Ascending aorta (tissue), 2 donors: ENCODE measurements at places on chromosomes 3 and 15.
A peak's percentile ranks its signal among the peaks of the same experiment; 100 is the strongest.

- peak overlapping the region; percentile 25 for H3K4me3 ChIP-seq
- no peaks in the 10 kb centered on the region for H3K27me3 ChIP-seq
- H3K36me3 ChIP-seq, result peaks cover 9% of the 10 kb centered on the region
- peak; percentile 36 for DNase-seq
These were observed 154.0 kb downstream of the ADAMTS9 start for GRCh38 chr3:64533617-64534317.

DNA sequence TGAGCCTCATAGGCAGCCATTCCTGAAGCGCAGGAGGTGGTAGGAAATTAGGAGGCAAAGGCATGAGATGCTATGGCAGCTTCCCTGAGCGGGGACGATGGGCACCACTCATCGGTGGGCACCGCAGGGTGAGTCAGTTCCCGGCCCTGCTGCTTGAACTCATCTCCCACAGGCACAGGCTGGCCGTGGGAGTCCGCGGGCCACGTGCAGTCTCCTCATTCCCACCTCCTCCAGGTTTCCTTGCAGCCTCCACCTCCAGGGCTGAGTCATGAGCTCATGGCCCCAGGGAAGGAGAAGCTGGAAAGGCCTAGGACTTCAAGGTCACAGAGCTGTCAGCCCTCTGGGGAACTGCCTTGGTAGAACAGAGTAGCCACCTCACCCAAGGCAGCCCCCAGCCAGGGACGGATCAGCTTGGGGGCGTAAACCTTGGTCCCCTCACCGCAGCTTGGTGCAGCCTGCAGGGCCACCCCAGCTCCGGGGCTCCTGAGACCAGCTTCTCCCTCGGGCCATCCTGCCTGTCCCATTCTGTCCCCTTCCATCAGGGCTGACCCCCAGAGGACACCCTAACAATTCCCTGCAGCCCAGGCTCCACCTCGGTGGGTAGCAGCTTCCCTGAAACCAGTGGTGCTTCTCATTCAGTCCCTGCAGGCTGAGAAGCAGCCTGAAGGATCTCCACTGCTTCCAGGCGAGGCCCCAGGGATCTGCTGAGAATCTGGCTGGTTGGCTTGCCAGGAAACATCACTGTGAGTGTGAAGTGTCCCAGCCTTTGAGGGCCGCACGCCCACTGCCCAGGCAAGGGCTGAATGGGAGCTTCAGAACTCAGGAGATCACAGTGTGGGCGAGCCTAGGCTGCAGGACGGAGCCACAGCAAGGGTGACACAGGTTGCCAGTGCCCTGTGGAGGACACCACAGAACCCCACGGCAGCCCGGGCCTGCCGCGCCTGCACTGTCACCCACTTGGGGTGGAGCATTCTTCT is 150.7 kb upstream of the MEF2A start:
- H3K27me3 ChIP-seq, result no peaks in the 10 kb centered on the region
- no peaks in the 10 kb centered on the region for H3K4me1 ChIP-seq
- H3K36me3 ChIP-seq, result no peaks in the 10 kb centered on the region
- no peak overlapping the region for H3K4me3 ChIP-seq
- H3K27ac ChIP-seq, result no peak overlapping the region

DNA sequence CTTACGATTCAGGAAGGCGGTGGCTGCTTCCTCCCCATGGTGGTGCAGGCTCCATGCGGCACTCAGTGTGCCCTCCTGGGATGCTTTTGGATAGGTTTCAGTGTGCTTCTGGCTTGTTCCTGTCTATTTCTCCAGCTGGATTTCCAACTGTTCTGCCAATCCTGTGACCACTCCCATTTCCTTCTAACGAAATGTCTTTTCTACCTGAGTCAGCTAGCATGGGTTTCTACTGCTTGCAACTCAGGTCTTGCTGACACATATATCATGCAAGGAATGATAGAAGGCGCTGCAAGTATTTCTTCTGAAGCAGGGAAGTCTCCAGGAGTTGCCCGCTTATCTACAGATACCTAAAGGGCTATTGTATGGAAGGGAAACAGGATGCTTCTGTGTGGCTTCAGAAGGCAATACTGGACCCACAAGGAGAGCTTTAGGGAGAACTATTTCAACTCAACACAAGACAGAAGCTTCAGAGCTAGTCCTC is 244.4 kb downstream of the OPA1 start:
- no peaks in the 10 kb centered on the region for H3K27me3 ChIP-seq
- no peak overlapping the region for H3K4me3 ChIP-seq
- no peak overlapping the region for H3K27ac ChIP-seq
- no peaks in the 10 kb centered on the region for H3K4me1 ChIP-seq
- no peaks in the 10 kb centered on the region for H3K36me3 ChIP-seq
- no peak for DNase-seq

- no peaks in the 10 kb centered on the region for H3K27me3 ChIP-seq
- H3K4me1 ChIP-seq, result peaks cover 59% of the 10 kb centered on the region
- no peaks in the 10 kb centered on the region for H3K36me3 ChIP-seq
- H3K4me3 ChIP-seq, result no peak overlapping the region
- peak overlapping the region; percentile 94 for H3K27ac ChIP-seq
These were observed 1.8 kb upstream of the PLXND1 start for GRCh38 chr3:129608087-129608935.

GRCh38 chr3:18443665-18444594 is 18.8 kb upstream of the SATB1 start:
- peak overlapping the region; percentile 69 for H3K4me3 ChIP-seq
- H3K4me1 ChIP-seq, result peaks cover 14% of the 10 kb centered on the region
- H3K27me3 ChIP-seq, result no peaks in the 10 kb centered on the region
- H3K36me3 ChIP-seq, result no peaks in the 10 kb centered on the region

DNA sequence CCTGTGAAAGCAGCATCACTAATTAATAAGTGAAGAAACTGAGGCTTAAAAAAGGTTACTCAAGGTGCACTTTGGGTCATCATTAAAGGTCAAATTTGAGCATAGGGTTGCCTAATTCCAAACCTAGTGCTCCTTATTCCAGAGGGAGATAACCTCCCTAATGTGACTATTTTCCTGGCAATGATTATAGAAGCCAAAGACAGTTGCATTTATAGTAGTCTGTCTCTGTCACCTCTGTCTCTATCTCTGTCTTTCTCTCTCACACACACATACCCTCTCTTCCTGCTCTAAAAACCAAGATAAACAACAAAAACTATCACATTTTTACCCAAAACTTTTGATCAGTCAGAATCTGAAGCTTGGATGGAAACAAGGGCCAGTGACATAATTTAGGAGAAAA is 172.0 kb upstream of the LMCD1 start:
- no peak for DNase-seq
- H3K4me1 ChIP-seq, result no peaks in the 10 kb centered on the region
- no peaks in the 10 kb centered on the region for H3K27me3 ChIP-seq
- no peaks in the 10 kb centered on the region for H3K36me3 ChIP-seq
- no peak overlapping the region for H3K27ac ChIP-seq

DNA sequence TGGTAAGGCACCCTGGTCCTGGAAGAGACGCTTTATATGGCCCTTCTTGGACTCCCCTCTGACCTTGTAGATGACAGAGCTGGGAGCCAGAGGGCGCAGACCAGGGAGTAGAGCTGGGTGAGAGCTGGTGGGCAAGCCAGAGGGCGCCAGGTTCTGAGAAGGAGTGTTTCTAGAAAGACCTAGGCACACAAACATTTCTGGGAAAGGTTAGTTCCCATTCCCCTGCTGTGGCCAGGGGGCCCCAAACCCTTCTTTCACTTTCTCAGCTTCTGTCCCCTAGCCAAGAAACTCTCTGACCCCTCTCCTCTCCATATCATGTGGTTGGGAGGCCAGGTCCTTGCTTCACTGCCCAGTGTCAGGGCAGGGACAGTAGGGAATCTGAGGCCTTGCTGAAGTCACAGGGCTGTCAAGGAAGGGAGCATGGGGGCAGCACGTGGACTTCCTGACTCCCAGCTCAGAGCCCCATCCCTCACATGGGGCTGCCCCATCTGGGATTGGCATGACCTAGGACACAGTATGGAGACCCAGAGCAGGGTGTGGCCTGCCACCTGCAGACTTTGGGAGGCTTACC is 3.6 kb downstream of the HEMK1 start:
- no peaks in the 10 kb centered on the region for H3K27me3 ChIP-seq
- H3K4me1 ChIP-seq, result peaks cover 11% of the 10 kb centered on the region
- DNase-seq, result no peak

- H3K4me1 ChIP-seq, result peaks cover 13% of the 10 kb centered on the region
- DNase-seq, result peak; percentile 97
- H3K27ac ChIP-seq, result peak within 1 kb of the TSS; percentile 96
- H3K4me3 ChIP-seq, result peak within 1 kb of the TSS; percentile 95
- peaks cover 29% of the 10 kb centered on the region for H3K36me3 ChIP-seq
These were observed at the start of gene CCNDBP1 for GRCh38 chr15:43185157-43186002. Gene CCNDBP1, plus strand, starts transcription at chr15:43185403. Its CDS starts 96 bp downstream, at chr15:43185499.

DNA sequence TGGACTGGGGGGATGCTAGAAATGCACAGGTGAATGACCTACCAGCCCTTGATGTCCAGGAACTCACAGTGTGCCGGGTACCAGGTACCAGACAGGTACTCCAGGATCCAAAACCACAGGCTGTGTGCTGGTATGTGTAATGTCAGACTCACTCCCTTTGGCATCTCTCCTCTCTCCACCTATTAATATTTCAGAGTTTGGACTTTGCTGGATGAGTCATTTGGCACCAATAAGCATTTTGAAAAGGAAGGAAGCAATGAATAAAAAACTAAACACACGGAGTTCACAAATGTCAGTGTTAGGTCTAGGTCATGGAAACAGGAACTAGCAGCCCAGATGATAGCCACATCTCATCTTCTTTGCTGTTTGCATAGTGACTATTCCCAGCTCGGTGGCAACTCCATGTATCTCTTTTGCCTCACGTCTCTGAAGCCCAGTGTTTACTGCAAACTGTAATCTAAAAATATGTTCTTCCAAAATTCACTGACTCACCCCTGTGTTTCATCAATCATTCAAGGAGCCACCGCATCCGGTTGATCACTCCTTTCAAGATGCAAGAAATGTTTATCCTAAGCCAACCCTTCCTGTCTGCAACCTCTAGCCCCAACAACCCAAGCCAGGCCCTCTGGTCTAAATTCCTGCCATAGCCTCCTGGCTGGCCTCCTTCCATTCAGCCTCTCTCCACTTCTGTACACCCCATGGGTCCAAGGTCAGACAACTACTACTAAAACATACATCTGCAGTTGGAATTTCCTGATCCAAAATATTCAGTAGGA is 8.4 kb downstream of the ITGB5 start:
- no peak for DNase-seq
- H3K4me3 ChIP-seq, result no peak overlapping the region
- peak overlapping the region; percentile 97 for H3K27ac ChIP-seq
- peaks cover 57% of the 10 kb centered on the region for H3K4me1 ChIP-seq
- no peaks in the 10 kb centered on the region for H3K27me3 ChIP-seq

- H3K27me3 ChIP-seq, result no peaks in the 10 kb centered on the region
- H3K4me1 ChIP-seq, result peaks cover 31% of the 10 kb centered on the region
- H3K4me3 ChIP-seq, result peak overlapping the region; percentile 6
- H3K27ac ChIP-seq, result peak overlapping the region; percentile 93
- no peaks in the 10 kb centered on the region for H3K36me3 ChIP-seq
These were observed 101.0 kb upstream of the LPP start for GRCh38 chr3:188053036-188053340.

DNA sequence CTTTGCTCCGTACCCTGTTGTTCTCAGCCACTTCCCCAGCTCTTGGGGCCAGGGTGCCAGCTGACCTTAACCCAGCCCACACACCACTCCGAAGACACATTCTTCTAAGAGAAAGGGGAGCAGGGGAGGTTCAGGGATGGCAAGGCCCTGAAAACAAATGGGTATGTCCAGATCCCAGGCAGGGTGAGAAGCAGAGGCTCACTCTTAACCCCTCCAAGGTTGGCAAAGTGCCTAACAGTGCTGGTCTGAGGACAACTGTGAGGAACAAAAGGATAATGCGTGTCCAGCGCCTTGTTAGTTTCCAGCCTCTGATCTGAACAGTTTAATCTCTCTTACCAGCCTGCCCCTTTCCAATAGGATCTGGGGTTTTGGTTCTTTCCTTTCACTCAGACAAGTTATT is 1.5 kb downstream of the TMEM44 start:
- H3K4me1 ChIP-seq, result no peaks in the 10 kb centered on the region
- H3K36me3 ChIP-seq, result no peaks in the 10 kb centered on the region
- H3K4me3 ChIP-seq, result no peak overlapping the region
- H3K27ac ChIP-seq, result no peak overlapping the region
- DNase-seq, result no peak

GRCh38 chr15:88844749-88845386 is 41.6 kb downstream of the ACAN start:
- no peaks in the 10 kb centered on the region for H3K4me1 ChIP-seq
- H3K27me3 ChIP-seq, result no peaks in the 10 kb centered on the region
- no peak overlapping the region for H3K27ac ChIP-seq
- DNase-seq, result no peak
- H3K4me3 ChIP-seq, result no peak overlapping the region

- peak overlapping the region; percentile 87 for H3K27ac ChIP-seq
- H3K27me3 ChIP-seq, result no peaks in the 10 kb centered on the region
These were observed 60.4 kb downstream of the SMAD3 start for GRCh38 chr15:67125589-67126502.

- no peak for DNase-seq
- H3K4me1 ChIP-seq, result no peaks in the 10 kb centered on the region
- H3K27me3 ChIP-seq, result no peaks in the 10 kb centered on the region
- no peak overlapping the region for H3K4me3 ChIP-seq
- H3K27ac ChIP-seq, result no peak overlapping the region
- H3K36me3 ChIP-seq, result no peaks in the 10 kb centered on the region
These were observed 123.3 kb upstream of the PLXNA1 start for GRCh38 chr3:126859415-126860246.

DNA sequence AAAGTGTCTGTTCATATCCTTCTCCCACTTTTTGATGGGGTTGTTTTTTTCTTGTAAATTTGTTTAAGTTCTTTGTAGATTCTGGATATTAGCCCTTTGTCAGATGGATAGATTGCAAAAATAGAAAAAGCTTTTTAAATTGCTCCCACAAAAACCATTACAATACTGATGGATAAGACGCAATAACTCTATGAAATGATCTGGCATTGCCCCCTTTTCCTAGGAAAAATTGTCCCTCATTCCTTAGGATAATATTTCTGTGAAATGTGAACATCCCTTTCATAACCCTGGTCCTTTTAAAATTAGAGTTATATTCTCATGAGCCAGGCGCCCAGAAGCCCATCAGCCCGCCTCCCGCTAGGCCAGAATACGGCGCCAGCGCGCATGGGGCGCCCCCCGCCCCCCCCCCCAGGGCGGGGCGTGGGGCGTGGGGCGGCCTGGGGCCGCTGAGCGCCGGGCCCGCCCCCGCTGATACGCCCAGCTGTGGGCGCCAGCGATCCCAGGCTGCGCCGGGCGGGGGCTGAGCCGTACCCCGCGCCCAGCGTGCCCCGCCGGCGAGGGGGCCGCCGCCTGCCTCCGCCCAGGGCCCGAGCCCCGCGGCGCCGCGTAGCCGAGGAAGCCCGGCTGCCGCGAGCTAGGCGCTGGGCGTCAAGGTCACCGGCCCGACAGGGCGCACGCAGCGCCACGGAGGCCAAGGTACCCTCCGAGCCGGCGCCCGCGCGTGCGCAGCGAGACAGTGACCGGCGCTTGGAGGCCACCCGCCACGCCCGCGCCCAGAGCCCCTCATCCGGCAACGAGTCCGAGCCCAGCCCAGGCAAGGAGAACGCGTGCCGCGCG is 11.1 kb upstream of the ROPN1B start:
- no peaks in the 10 kb centered on the region for H3K4me1 ChIP-seq
- H3K36me3 ChIP-seq, result no peaks in the 10 kb centered on the region
- H3K27me3 ChIP-seq, result no peaks in the 10 kb centered on the region
- no peak overlapping the region for H3K27ac ChIP-seq

- H3K27ac ChIP-seq, result peak overlapping the region; percentile 96
- H3K36me3 ChIP-seq, result peaks cover 26% of the 10 kb centered on the region
- H3K27me3 ChIP-seq, result no peaks in the 10 kb centered on the region
- DNase-seq, result no peak
These were observed 239.7 kb upstream of the BHLHE40 start for GRCh38 chr3:4739289-4740236.

GRCh38 chr3:17639257-17639656 is 103.2 kb downstream of the TBC1D5 start:
- DNase-seq, result no peak
- H3K4me1 ChIP-seq, result peaks cover 42% of the 10 kb centered on the region
- no peaks in the 10 kb centered on the region for H3K36me3 ChIP-seq
- H3K27me3 ChIP-seq, result no peaks in the 10 kb centered on the region
- H3K4me3 ChIP-seq, result no peak overlapping the region
